ENCODE measurements at places on chromosomes 12 and 14.

- no peak for DNase-seq
Observed at GRCh38 chr14:77268989-77269600, 1.9 kb downstream of the NGB start.

- DNase-seq = peak; percentile 53
Observed at GRCh38 chr12:121128908-121129810, 3.5 kb upstream of the P2RX7 start.

- DNase-seq = no peak
Observed at GRCh38 chr12:31488737-31489338, 102.1 kb downstream of the DENND5B start.

DNA sequence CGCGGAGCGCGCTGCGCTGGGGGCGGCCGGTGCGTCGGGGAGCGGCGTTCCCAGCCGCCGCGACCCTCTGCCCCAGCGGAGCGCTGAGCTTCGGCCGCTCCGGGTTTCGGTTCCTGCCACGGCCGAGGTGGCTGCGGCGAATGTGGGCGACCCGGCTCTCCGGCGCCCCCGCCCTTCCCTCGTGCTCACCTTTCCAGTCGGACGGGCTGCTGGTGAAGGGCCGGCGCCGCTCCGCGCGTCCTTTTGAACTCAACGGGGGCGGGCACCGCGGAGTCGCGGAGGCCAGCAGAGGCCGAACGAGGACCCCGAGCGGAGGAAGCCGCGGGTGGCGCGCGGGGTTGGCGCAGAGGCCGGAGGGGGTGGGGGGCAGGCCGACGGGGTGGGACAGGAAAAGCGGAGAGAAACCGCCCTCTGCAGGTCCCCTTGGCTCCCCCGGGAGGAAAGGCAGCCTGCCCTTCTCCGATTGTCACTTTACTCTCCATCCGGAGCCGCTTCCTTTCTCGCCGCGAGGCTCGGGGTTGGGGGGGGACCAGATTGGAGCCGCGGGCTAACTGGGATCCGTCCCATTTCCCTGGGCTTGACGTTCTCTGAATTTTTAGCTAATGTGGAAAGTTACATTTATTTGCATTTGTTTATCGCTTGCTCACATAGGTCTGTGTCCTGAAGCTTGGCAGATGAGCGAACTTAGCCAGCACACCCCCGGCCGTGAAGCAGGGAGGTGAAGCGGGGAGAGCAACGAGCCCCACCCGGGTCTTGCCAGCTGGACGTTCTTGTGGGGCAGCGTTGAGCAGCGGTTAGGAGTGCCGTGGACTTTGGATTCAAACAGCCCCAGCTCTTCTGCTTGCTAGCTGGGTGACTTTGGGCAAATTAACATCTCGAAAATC is at the start of gene SMAGP:
SMAGP (minus strand) TSS at position 349 of the 884 bp plus-strand sequence. CDS start 1,137 bp downstream, outside the sequence.
- no peak for DNase-seq

- no peak for DNase-seq
Observed at GRCh38 chr14:104895786-104896661, 28.7 kb upstream of the PLD4 start.

DNA sequence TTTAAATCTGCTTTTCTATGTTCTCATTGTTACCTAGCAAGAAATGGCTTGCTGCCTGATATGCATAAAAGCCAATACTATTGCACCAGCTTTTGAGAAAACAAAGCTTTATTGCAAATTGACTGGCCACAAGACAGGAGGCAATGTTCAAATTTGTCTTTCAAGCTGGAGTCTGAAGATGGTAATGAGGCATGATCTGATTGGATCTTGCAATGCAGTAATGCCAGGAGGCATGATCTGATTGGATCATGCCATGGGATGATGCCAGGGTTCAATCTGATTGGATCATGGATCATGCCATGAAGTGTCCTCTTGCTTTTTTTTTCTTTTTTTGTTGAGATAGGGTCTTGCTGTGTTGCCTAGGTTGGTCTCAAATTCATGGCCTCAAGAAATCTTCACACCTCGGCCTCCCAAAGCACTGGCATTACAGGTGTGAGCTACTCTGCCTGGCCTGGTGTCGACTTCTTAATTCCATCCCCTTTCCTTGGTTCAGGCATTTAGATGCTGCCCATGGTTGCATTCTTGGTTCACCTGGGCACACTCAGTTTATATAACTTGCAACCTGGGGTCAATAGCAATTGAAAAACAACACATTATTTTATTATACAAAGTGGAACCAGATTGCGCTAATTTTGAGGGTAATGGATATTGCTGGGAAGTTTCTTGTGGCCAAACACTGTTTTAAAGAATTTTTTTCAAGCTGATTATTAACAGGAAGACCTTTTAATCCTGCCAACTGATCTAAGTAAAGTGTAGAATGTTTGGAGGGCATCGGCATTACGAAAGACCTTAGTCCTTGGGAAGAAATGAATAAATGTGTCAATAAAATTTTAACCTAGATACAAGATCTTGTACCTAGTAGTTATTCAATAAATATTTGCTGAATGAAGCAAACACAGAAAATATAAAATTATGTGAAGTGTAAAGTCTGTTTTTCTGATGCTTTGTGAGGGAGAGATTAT is 38.8 kb downstream of the HSD17B6 start:
- DNase-seq = no peak

DNA sequence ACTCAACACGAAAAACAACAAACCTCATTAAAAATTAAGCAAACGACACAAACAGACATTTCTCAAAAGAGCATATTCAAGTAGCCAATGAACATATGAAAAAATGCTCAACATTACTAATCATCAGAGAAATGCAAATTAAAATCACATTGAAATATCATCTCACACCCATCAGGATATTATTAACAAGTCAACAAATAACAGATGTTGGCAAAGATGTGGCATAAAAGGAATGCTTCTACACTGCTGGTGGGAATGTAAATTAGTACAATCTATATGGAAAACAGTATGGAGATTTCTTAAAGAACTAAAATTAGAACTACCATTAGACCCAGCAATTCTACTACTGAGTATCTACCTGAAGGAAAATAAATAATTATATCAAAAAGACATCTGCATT is 182.2 kb downstream of the KITLG start:
- DNase-seq = no peak

DNA sequence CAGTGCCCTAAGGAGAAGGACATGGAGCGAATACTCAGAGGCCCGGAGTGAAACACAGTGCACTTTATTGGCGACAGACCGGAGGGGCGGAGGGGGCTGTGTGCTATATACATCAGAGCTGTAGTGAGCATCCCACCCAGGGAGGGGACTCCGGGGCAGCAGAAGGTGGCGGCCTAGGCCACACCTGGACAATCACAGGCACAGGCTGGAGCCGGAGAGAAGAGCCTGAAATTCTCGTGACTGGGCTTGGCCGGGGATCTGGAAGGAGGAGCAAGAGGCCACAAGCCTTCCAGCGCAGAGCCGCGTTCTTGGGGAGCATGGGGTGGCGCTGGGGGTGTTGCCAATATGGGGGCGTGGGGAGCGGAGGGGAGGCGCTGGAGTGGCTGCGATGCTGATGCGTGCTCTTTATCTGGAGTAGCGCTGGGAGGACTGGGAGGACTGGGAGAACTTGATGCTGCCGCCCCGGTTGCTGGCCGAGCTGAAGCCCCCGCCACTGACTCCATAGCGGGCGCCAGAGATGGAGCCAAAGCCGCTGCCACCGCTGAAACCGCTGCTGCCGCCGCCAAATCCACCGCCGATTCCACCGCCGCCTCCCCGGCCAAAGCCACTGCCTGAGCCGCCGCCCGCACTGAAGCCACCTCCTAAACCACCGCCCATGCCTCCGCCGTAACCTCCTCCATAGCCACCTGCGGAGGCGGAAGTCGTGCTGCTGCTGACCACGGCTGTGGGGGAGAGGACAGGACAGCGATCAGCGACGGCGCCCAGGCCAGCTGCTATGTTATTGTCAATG is 6.1 kb downstream of the KRT3 start:
- DNase-seq = no peak

DNA sequence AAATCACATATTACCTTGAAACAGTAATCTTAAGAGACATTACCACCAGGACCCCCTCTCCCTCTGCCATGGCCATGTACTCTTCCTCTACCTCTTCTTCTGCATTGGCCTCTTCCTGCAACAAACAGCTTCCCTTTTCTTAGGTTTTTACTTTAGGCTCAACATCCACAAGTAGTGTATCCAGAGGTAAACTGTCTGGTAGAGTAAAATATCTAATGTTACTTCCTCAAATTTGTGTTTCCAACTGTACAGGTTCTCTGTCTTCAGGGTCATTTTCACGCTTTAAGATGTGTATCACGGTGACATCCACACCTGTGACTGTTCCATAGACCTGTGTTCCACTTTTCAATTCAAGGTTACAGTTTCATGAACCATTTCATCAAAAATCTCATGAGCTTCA is 13.4 kb downstream of the CDK17 start:
- DNase-seq = no peak
